ENCODE measurements at places on chromosomes 2 and 18.

DNA sequence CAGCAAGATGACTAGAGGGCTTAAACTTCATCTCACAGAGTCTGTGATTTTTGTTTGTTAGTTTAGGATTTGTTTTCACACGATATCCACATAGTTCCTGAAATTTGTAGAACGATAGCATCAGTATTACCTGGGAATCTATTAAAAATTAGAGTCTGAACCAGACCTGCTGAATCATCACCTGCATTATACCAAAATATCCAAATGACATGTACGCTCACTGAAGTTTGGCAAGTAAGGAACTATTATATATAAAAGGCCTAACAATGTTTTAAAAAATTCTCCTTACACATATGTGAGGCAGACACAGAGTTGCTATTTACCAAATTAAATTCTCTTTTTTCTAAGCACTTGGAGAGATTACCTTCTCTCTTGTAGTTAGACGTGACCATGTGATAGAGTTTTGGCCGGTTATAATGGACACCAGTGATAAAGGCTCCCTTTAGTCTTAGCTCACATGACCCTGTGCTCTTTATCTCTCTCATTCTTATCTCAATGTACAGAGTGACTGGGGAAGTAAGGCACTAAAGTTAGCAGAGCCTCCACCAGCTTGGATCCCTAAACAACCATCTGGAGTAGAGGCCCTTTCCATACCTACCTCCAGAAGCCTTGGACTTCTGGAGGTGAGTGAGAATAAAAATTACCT is 363.1 kb downstream of the DSC3 start:
- DNase-seq: no peak

DNA sequence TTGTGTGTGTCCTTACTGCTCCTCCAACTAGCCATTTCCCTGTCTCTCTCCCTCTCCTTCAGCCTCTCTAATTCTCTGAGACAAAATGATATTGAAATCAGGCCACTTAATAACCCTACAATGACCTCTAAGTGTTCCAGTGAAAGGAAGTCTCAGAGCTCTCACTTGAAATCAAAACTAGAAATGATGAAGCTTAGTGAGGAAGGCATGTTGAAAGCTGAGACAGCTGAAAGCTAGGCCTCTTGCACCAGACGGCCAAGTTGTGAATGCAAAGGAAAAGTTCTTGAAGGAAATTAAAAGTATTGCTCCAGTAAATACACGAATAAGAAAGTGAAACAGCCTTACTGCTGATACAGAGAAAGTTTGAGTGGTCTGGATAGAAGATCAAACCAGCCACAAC is 72.9 kb downstream of the PRKCE start:
- DNase-seq: no peak

DNA sequence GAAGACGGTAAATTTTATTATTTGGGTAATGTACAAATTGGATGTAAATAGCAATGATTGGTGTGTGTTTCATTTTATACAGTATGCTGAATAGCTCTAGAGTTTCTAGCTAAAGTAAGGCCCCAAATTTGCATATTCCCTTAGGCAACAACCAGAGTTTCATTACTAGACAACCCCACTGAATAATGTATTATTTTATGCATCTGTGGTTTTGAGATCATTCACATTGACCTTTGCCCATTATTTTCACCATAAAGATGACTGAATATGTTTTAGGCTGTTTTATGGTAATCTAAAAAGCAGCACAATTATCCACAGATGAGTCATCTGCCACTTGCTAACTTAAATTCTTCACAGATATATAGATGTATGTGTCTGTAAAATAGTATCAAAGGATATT is 44.5 kb upstream of the C2orf74 start:
- no peak for DNase-seq

GRCh38 chr2:159139216-159139933 is 147.1 kb downstream of the WDSUB1 start:
- DNase-seq: no peak

GRCh38 chr2:217361483-217361880 is 501.6 kb upstream of the TNP1 start:
- DNase-seq: no peak

DNA sequence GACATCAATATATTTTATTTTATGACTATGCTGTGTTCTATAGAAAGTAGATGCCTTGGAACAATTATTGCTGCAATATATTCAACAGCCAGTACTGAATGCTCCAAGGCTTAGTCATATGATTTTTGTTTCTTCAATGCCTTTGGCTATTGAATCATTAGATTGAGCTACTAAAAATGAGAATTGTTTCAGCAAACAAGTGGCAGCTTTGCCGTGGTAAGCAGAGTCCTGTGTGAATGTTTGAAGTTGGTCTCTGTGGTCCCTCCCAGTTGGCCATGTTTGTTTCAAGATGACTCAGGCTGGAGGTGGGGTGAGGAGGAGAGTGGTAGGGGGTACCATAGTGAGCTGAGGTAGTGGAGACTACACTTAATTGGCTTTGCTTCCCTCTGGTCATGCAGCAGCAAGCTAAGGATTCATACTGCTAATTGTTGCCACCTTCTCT is 198.6 kb upstream of the EPAS1 start:
- no peak for DNase-seq

DNA sequence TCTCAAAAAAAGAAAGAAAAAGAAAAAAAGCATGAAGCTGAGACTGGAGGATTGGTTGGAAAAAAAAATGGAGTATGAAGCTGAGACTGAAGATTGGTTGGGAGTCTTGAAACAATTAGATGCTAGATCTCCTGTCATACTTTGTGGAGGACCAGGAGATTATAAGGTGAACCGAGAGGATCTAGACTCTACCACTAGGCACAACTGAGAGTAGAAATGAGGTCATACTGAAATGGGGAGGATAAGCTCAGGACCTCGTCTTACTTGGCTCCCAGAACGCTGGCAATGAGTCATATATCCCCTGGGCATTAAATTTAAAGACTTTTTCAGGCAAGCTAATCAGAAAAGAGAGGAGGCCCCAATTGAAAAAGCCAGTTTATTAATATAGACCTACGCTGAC is 3.3 kb upstream of the ORC2 start:
- no peak for DNase-seq

DNA sequence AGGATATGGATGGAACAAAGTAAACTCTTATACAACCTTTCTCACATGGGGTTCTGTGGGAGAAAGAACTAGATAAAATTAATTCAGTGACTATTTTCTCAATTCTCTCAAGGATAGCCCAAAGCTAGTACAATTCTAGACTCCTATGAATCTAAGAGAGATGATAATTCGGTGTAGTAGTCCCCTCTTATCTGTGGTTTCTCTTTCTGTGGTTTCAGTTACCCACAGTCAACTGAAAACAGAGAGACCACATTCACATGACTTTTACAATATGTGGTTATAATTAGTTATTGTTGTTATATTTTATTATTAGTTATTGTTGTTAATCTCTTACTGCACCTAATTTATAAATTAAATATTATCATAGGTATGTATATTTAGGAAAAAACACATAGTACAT is 53.5 kb upstream of the C2orf15 start:
- no peak for DNase-seq

- DNase-seq: peak; percentile 34
Observed at GRCh38 chr18:22324191-22325131, 93.3 kb downstream of the CTAGE1 start.

DNA sequence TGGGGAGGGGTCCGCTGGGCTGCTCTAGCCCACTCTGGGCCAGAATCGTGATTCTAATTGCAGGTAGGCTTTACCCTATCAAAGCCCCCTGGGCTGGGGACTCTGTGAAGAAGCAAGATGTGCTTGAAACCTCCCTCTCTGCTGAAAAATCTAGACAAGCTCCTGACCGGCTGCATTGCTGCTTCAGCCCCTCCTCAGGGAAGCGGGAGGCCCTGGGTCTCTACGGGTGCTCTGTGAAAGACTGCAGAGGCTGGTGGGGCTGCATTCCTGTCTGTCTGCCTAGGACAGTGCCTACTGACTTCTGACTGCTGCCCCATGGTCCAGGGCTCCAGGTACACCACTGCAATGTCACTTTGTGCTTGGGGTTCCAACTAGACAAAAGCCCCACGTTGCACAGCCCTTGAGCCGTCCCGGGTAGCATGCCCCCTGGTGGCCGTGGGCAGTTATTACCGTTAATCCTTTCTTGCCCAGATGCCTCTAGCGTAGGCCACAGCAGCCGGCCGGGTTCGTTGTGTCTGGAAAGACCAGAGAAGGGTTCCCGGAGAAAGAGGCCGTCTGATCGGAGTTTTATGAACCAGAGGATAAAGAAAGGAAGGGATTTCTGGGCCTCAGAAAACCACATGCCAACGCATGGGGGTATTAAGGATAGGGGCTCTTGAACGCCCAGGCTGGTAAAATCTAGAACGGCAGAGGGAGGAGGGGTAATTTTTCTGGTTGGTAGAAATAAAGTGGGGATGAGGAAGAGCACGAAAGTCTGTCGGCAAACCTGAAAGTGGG is 15.9 kb upstream of the C1QL2 start:
- peak; percentile 71 for DNase-seq

DNA sequence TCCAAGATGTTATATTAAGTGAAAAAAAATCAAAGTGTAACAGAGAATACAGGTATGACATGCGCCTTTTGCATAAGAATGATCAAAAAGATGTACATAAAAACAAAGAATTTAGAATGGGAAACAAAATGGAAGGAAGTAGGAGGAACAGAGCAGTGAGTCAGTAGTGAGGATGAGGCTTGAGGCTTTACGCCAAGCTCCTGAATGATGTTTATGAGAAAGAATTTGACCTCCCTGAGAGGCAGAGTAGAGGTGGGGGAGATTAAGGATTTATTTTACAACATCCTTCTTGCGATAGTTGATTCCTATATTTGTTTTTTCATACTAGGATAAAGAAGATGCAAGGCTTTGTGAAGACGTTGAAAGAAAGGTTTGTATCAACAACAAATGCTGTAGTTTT is 81.4 kb downstream of the DCDC2C start:
- DNase-seq: no peak

GRCh38 chr2:30914456-30914855 is 107.2 kb upstream of the CAPN13 start:
- no peak for DNase-seq

DNA sequence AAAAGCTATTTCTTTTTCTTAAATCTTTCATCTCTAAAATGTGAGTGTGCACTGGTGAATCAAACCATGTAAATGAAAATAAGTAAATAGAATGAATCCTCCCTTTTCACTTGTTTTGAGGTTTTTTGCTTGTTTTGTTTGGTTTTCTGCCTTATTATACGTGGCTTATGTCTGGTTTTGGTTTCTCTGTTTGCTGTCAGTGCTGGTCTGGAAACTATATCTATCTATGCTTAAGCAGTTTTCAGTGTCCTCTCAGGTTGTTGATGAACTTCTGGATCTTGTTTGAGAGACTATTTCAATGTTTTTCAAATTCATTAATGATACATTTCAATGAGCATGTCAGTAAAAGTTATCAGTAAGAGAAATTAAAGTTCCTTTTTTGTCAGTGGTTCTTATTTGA is 48.1 kb upstream of the TNFRSF11A start:
- no peak for DNase-seq

GRCh38 chr2:57880967-57881366 is 165.6 kb upstream of the VRK2 start:
- DNase-seq: no peak

GRCh38 chr2:128867936-128868636 is 549.4 kb upstream of the HS6ST1 start:
- DNase-seq: no peak

- DNase-seq: no peak
Observed at GRCh38 chr2:73886357-73886756, 6.5 kb upstream of the ACTG2 start.

GRCh38 chr2:177611310-177611886 is 218.8 kb downstream of the AGPS start:
- no peak for DNase-seq

DNA sequence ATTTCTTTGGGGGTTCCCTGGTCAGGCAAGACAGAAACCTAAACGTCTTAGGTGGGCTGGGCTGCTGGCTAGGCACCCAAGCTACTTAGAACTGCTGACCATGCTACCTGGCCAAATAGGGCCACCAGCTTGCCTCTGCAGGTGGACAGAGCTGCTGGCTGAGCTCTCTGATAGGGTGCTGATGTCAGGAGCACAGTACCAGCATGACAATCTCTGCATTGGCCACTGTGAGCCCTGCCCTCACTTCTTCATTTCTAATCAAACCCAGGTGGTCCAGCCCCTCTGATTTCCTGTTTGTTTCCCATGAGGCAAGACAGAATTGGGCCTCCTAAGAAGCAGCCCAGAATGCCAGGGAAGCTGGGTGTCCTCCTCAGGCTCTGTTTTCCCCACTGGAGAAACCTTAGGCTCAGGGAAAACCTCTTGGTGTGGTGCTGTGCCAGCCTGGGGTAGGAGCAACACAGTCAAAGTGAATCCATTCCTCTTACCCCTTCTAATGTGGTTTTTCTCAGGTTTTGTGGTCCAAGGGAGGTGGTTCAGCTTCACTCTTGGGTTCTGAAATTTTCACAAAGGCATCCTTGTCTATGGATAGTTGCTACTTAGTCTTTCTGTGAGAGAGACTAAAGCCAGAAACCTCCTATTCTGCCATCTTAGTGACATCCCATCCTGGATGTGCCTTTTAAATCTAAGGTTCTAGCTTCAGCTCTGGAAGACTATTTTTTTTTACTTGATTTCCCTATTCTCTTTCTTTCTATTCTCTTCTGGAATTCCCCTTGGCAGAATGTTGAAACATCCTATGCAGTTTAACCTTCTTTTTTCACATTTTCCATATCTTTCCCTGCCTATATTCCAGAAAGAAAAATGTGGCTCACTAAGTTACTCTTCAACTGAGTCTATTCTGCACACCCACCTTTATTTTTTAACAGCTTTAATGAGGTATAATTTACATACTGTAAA is 15.2 kb downstream of the SP100 start:
- no peak for DNase-seq

- DNase-seq: no peak
Observed at GRCh38 chr2:218074031-218074430, 5.0 kb downstream of the RUFY4 start.

- no peak for DNase-seq
Observed at GRCh38 chr2:88179228-88179679, 9.1 kb downstream of the THNSL2 start.

Data from mesothelial cell of epicardium (in vitro differentiated cells).